ENCODE measurements at places on chromosomes 3 and 15.

DNA sequence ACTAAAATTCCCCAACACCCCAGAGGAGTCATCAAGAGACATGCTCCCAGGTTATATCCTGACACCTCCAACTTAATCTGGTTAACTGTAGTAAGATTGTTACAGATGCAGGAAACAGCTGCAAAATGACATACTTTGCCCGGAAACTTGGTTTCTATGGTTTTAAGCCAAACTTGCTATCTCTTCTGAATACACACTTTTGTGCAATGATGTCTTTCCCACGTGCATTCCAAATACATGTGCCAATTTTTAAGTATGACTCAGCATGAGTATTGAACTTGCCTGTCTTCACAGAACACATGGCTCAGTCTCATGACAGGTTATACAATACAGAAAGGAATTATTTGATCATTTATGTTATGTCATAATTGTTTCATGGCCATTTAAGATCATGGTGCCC, 207.0 kb upstream of the DCBLD2 start:
- DNase-seq = no peak

DNA sequence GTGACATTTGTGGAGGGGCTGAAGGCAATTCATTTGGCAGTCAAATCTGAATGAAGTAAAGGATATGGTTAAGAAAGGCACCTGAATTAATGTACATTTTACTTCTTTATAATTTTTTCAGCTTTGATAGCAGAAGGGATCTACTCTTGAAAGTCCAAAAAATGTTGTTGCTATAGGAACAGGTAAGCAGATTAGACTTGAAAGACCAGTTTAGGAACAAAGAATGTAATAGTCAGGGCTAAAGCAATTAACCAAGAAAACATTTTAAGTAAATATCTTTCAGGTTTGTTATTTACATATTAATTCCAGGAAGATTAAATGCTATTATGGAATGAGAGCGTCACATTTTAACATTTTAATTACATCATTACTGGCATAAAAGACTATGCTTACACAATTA, 1.1 kb downstream of the ATP13A4 start:
- DNase-seq = no peak

DNA sequence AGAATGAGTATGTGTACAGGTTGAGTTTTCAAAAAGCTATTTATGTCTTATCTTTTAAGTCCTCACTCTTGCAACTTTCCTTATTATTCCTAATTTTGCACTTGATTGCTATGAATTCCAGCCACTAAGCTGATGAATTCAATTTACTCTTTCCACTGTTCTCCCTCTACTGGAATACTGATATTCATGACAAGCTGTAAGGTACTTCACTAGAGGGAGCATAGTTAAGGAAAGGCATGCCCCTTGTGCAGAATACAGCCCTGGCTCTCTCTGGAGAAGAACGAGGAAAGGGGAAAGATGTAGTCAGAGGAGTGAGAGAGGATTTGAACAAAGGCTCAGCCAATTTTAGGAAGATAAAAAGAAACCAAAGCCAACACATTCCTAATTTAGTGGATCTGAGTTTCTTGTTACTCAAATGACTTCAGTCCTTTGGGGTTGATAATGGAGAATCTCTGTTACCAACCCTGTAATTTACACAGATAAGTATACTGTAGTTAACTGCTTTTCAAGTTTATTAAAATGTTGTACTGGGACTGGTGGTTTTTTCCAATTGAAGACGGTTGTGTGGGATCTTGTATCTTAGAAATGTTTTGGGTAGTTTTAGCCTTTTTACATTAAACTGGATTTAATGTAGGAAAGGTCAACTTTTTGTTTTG, 4.0 kb downstream of the SCAANT1 start:
- no peak for DNase-seq

- DNase-seq = peak; percentile 55
Observed at GRCh38 chr3:50971487-50971924, 296.8 kb downstream of the DOCK3 start.

GRCh38 chr15:36426691-36427090, 152.7 kb upstream of the CDIN1 start:
- DNase-seq = no peak

GRCh38 chr3:126684218-126684751, 19.8 kb upstream of the CHCHD6 start:
- DNase-seq = no peak

- DNase-seq = no peak
Observed at GRCh38 chr3:195475614-195476013, 32.8 kb upstream of the ACAP2 start.

GRCh38 chr3:43238801-43239200, 47.5 kb upstream of the SNRK start:
- no peak for DNase-seq

GRCh38 chr15:91769894-91770293, 83.6 kb upstream of the SLCO3A1 start:
- DNase-seq = no peak
